ENCODE measurements at places on chromosomes 3 and 15.

DNA sequence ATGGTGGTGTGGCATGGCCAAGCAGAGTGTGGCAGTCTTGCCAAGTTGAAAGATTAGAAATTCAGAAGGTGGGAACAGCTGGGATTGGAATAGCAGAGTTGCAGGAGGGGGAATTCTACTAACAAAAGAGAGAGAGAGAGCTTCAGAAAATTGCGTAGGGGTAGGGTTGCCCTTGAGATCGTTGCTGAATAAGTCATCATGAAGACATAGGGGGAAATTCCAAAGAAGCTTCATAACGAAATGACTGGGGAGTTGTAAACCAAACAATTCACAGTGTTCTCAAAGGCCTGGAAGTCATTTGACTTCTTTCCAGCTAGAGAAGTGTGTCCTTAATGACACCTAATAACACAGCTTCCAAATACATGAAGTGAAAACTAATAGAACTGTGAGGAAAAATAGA lies 26.3 kb upstream of the TIPARP start:
- no peak for DNase-seq

GRCh38 chr3:48273594-48274211 lies 32.8 kb downstream of the ZNF589 start:
- peak; percentile 79 for DNase-seq

GRCh38 chr3:60575718-60576272 lies 675.5 kb downstream of the FHIT start:
- DNase-seq, result no peak

DNA sequence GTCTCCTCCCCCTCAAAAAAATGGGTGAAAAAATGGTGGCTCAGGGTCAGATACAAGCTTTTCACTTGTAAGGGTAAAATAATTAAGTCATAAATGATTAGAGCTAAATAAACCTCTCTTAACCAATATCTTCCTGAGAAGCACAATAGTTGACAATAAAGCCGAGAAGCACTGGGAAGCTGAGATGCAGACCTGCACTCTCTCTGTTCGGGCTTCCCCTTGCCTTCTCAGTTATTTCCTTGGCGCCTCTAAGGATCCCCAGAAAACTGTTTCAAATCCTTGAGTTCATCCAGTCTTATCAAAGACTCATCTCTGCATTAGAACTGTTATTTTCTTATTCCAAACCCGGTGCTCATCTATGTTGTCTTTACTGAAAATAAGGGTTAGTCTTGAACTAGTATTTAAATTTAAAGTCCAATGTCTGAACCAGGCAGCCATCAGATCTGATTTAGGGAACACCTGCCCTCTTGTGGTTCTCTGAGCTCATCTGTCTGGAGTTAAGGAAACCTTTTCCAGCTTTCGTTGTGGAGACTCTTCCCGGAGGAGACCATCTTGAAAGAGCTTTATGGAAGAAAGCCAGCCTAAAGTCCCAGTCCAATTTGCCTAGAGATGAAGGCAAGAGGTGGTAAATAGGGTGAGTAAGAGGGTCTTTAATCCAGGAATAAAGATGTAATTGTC lies 256.4 kb upstream of the MCTP2 start:
- peak; percentile 75 for DNase-seq

DNA sequence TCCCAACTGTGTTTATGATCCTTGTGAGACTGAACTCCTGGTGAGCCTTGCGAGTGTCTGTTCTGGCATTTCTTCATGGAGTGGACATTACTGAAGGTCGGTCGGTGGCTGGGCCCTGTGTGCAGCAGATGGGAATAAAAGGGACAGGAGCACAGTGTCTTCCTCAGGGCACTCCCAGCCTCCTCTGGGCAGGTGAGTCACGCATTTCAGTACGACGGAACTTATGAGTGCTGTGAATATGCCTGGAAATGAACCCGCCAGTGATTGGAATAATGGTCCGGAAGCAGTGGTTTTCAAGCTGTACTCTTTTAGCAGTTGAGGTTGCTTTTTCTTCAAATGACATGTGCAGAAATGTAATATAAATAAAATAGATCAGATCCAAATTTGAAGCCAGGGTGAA lies 55.1 kb downstream of the LARS2 start:
- no peak for DNase-seq

DNA sequence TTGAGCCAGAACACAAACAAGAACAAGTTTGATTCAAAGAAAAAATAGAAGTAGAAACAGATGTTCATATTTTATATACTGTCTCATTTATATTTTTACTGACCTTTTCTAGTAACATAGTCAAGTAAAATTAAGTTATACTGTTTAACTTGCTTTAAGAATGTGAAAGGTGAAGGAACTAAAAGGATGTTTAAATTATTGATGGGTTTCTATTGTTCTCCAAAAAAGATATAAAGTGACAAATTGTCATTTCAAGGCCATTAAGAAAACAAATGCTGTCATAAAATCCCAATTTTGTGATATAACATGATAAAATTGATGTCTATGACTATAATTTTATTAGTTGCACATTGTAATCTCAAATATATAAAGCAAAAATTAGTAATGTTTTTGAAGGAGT lies 7.3 kb downstream of the GPR149 start:
- no peak for DNase-seq

- no peak for DNase-seq
Observed at GRCh38 chr15:37034835-37035748, 65.3 kb downstream of the MEIS2 start.

- DNase-seq, result peak; percentile 94
Observed at GRCh38 chr15:42056934-42057798, 36.3 kb upstream of the PLA2G4E start.

DNA sequence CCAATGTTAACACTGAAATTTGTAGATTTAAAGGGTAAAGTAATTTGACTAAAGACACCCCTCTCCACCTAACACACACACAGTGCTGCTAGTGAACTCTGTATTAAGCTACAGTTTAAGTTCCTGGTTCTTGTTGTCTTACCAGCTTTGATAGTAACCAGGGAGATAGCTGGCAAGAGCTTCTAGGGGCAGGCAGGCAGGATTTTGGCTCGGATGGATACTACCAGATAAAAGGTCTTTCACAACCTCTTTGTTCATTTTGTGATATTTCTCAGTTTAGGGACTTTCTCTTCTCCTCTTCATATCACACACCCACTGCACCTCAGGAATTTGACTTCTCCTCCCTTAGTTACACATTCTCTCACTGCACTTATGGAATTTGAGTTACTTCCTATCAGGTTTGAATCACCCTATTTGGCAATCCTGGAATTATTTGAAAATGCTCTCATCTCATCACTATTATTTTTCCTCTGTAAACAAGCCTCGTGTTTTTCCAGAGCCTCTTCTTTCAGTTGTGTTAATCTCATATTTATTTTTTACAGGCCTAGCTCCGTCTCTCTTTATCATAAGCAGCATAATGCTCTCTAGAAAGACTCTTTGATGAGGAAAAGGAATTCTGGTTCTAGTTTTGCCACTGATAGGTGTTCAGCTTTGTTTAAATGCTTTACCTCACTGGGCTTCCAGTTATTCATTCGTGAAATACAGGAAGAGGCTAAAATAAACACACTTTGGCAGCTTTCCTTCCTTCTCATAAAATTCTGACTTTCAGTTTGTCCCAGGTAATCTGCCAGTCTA lies 23.0 kb upstream of the CLDN1 start:
- peak; percentile 12 for DNase-seq

DNA sequence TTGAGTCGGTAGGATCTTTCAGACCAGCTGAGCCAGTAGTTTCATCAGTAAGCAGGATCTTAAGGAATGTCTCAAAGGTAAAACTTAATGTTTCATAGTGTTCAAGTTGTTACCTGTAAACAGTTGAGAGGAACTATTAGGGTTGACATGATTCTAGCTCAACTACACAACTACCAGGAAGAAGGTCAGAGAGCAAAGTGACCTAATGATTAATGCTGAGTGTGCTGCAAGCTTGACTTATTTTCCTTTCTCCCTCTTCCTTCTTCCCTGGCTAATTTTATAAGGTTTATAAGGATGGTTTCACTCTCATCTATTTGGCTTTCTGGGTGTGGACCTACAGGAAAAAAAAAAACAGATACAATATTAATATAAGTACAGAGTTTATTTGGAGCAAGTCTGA lies 30.2 kb upstream of the LHFPL4 start:
- DNase-seq, result no peak

- DNase-seq, result peak; percentile 78
Observed at GRCh38 chr15:31200735-31201151, 99.2 kb upstream of the TRPM1 start.

DNA sequence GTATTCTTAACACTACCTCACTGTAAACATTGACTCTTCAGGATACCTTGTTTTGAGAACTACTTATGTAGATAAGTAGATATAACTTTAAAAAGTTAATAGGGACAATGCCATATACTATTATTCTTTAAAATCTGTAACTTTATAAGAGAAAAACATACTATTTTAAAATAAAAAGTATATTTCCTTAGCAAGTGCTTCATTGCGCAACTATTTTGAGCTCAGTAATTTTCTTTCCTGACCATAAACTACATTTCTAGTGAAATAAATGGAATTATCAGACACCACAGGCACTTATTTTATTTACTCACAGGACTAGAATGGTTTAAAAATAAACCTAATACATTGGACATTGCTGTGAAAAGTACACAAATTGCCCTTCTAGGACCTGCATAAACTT lies 764.4 kb upstream of the LMCD1 start:
- DNase-seq, result no peak

- no peak for DNase-seq
Observed at GRCh38 chr3:80213086-80213485, 445.3 kb upstream of the ROBO1 start.

DNA sequence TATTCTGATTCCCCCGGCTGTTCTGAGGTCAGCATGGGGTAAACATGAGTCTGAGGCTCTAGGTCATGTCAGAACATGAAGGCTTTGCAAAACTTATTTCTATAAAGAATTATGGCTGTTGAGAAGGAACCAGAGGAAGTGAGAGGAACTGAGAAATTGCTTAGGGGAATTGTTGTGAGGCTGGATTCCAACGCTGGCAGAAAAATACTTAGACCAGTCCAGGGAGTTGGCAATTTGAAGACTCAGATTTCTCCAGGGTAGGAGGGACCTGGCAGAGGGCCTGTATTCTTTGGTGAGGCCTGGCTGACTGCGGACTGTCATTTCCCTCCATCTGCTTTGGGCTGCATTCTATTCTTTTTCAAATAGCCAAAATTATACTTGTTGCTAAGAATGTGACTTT lies 155.5 kb downstream of the PLD1 start:
- no peak for DNase-seq

DNA sequence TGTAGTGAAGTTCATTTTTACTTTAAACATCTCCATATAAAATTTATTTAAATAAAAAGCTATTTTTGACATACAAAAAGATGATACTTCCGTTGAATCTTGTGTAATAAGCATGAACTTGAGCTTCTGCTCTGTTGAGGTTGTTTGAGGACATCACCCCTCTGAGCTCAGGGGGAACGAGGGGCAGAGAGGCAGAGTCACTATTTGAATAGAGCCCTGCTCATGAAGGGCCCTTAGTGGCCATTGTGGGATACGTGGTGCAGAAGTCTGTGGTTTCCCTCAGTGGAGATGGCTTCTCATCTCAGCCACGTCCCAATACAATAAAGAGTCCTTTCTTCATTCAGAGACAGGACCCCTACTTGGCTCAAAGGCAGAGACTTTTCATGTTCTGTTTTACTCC lies 10.6 kb downstream of the CEMIP start:
- DNase-seq, result no peak

DNA sequence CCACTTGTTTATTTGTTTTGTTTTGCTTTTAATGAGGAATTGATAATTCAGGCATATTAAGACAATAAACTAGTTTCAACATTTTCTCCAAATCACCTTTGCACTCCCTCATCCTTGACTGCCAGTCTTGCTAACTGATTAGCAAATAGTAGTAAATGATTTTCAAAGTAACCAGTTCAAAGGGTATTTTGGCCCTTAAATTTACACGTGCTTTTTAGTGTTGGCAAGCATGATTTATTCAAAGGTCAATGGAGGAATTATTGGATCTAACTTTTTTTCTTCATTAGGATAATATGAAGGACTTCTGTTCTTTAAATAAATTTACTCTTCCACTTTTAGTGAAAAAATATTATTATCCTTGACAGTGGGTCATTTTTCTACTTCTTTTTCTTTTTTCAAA lies 53.8 kb downstream of the BCHE start:
- DNase-seq, result no peak

GRCh38 chr3:181703601-181704420 lies 7.9 kb upstream of the SOX2 start:
- peak; percentile 16 for DNase-seq

GRCh38 chr3:83248454-83248853 lies 1487.0 kb upstream of the GBE1 start:
- no peak for DNase-seq

DNA sequence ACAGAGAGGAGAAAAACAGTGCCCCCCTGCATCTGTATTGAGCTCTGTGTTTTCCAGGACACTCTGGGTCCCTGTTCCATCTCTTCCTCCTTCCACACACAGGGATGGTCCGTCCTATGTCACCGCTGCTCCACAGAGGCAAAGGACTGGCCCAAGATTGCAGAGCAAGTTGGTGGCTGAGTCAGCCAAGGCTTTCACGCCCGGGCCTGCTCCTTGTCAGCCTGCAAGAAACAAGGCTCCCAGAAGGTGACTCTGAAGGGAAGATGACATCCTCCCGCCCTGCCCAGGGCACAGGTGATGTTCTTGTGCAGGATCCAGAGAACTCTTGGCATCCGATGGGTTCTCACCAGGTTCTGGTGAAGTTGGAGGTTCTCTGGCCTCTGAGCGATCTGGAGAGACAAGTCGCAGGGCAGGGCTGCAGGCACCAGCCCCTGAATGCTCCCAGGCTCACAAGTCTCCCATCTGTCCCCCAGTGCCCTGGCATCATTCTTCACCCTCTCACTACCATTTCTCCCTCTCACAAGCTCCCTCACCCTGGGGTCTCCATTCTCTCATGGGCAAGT lies 138.6 kb downstream of the MEGF11 start:
- no peak for DNase-seq

GRCh38 chr15:45448066-45448915 lies 69.9 kb upstream of the GATM start:
- no peak for DNase-seq

DNA sequence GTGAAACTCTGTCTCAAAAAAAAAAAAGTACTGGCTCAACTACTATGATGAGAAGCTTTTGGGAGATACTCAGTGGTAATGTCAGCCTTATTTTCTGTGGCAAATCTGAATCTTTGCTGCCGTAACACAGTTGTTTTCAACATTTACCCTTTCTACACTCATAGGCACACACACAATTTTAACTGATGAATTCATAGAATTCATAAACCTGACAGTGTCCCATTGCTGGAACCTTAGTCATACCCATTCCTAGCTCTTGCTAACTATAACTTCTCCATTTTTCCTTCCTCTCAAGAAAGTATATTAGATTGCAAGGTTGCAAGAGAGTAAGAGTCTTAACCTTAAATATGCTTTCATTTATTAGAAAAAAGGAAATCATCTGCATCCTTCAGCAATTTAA lies 496.6 kb downstream of the FHIT start:
- DNase-seq, result no peak

GRCh38 chr3:190293621-190294020 lies 28.6 kb downstream of the CLDN1 start:
- peak; percentile 45 for DNase-seq

Data from neural progenitor cell (in vitro differentiated cells).